ENCODE measurements at places on chromosomes 13 and 19.

DNA sequence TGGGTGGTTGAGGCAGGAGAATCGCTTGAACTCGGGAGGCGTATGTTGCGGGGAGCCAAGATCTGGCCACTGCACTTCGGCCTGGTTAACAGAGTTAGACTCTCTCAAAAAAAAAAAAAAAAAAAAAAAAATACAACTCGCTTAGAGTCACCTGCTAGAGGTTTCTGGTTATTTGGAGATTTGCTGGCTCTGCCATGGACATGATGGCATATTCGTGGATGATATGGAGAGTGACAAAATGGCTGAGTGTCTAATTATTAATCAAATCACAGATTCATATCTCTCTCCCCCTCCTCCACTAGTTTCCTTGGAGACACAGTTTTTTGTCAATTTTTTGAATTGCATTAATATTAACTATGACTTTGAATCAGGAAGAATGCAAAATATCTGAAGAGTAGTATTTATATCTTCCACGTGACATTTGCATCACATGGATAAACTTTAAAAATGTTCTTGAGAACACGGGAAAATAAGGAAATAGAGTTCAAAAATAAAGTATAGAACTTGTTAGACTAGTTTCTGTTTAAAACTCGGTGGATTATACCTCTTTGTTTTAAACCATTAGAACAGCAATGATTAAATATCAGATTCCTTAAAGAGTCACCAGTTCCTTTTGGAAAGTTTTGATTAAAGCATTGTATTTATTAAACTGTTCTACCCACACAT lies 47.8 kb downstream of the KLF5 start:
- ATAC-seq, result no peak

- no peak for ATAC-seq
Observed at GRCh38 chr19:15300533-15301197, 31.7 kb downstream of the BRD4 start.

GRCh38 chr13:21124852-21125251 lies 51.5 kb downstream of the SKA3 start:
- no peak for ATAC-seq

DNA sequence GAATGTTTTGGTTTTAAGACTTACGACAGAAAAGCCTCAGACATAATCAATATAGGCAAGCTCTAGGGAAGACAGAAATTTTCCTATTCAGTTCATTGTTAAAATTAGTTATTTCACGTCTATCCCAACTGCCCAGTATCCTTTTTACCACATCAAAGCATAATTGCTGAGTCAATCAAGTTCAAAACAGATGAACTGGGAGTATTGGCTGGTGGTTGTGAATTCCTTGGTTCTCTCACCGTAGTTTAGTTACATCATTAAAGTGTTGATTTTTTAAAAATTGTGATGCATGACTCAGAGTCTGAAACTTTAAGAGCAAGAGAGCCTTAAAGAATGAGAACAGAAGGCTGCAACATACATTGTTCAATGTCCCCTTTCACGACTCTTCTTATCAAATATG lies 143.3 kb upstream of the FREM2 start:
- ATAC-seq, result no peak

- no peak for ATAC-seq
Observed at GRCh38 chr13:43472980-43473379, 313.8 kb downstream of the ENOX1 start.

GRCh38 chr13:44347301-44347700 lies 26.3 kb upstream of the SERP2 start:
- no peak for ATAC-seq

DNA sequence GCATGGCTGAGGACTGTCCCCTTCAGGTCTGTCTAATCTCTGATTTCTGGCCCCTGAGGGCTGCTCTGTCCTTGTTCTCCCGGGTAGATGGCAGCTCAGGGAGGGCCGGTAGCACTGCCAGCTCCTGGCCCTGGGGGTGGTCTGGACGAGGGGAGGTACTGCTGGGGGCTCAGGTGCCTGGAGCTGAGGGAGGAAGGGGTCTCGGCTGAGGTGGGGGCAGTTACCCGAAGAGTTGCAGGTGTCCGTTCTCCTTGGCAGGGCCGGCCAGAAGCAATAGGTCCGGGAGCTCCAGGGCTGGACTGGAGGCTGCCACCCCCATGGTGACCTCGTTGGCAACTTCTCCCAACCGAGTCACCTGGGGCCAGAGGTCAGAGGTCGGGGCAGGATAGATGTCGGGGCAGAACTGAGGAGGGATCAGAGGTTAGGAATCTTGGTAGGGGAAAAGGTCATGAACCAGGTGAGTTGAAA lies 1.2 kb upstream of the EMC10 start:
- ATAC-seq, result no peak

DNA sequence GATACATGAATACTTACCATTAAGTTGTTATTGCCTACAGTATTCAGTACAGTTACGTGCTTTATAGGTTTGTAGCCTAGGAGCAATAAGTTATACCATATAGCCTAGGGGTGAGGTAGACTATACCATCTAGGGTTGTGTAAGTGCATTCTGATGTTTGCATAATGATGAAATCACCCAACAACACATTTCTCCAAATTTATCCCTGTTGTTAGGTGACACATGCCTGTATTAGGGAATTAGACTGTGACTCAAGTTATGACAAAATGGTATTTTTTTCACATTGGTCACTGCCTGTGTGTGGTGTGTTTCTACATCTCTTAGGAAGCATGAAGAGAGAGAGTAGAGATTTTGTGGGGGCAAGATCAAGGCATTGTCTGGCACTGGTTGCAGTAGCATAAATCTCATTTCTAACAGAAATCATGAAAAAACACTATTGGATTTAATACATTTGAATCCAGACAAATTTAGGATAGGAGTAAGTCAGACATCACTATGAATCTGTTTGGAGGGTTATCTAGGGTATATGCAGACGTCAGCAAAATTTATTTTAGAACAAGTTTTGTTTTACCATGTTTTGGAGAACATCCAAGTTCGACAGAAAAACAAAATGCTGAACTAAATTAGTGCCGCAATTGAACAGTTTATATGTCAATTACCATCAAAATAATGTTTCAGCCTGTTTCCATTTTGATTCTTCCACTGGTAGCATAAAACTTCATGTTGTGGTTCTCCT lies 332.1 kb downstream of the LMO7 start:
- ATAC-seq, result no peak

DNA sequence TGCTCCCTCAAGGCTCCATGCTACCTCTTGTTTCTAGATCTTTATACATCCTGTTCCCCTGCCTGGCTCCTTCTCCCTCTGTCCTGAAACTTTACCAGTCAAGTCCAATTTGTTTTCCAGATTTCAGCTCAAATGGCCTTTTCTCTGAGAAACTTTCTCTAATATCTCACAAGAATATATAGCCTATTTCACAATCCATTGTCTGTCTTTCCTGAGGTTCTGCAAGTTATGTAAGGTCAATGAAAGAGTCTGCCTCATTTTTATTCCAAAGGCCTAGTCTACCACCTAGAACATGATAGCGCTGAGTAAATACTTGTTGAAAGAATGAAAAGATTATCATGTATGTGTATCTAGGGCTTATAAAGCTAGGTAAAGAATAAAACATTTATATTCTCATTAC lies 348.8 kb downstream of the SPRY2 start:
- ATAC-seq, result no peak

DNA sequence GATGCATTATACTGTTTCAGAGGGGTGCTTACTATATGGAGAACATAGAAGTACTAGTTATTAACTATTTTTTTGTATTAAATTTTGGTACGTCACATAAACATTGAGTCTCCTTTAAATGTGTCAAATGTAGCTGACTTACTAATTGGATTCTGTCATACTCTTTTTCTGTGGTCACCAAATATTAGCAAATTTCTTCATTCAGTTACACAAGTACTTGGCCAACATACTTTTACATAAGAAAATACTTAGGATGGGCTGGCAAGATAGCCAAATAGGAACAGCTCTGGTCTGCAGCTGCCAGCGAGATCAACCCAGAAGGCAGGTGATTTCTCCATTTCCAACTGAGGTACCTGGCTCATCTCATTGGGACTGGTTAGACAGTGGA lies 19.2 kb downstream of the LPAR6 start:
- ATAC-seq, result no peak

- no peak for ATAC-seq
Observed at GRCh38 chr19:35731779-35732405, 10.4 kb downstream of the IGFLR1 start.

DNA sequence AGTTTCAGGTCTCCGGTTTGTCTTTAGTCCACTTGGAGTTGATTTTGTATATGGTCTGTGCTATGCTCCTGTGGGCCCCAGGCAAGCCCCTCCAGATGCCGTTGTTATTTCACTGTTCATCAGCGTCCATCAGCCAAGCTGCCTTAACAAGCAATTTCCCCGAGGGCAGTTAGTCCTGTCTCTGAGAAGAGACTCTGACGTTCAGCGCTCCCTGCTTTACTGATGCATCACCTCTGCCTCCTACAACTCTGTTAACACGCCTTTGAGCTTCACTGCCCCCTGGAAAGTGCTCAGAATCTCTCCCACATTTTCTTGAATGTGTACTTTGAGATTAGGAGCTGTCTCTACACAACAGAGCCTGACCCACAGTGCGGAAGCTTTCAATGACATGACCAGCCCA lies 41.8 kb upstream of the UBAC2 start:
- ATAC-seq, result no peak

DNA sequence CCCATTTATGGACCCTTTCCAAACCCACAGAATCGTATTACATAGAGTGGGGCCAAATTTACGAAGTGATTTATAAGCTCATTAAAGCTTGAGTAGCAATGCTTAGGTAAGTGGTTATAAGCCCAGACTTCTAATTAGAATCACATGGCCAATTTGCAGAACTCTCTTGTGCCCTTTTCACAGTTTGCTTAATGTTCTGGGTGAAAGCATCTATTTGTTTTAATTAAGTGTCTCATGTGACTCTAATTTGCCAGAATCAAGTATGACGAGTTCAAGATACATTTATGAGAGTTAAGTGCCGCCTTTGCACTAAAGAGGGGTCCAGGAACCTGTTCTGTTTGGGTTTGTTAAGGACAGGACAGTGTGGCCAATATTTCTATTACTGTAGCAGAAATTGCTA lies 46.0 kb upstream of the ZNF681 start:
- ATAC-seq, result no peak

- ATAC-seq, result peak; percentile 26
Observed at GRCh38 chr19:14116918-14117578, 514 bp downstream of the PRKACA start.

GRCh38 chr13:113886561-113887112 lies 22.8 kb upstream of the GAS6 start:
- ATAC-seq, result no peak

DNA sequence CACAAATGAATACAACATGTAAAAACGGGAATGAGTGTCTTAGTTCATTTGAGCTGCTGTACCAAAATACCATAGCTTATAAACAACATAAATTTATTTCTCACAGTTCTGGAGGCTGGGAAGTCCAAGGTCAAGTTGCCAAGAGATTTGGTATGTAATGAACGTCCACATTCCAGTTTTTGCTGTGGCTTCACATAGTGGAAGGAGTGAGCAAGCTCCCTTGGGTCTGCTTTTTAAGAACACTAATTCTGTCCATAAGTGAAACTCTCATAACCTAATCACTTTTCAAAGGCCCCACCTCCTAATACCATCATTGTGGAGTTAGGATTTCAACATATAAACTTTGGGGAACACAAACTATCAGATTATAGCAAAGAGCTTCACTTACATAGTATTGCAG lies 1189.6 kb downstream of the PCDH9 start:
- no peak for ATAC-seq

GRCh38 chr13:113907635-113908617 lies 44.0 kb upstream of the GAS6 start:
- ATAC-seq, result no peak

- ATAC-seq, result no peak
Observed at GRCh38 chr13:26425443-26426358, 131.8 kb upstream of the WASF3 start.

- no peak for ATAC-seq
Observed at GRCh38 chr19:39167461-39168257, 29.1 kb upstream of the NCCRP1 start.

DNA sequence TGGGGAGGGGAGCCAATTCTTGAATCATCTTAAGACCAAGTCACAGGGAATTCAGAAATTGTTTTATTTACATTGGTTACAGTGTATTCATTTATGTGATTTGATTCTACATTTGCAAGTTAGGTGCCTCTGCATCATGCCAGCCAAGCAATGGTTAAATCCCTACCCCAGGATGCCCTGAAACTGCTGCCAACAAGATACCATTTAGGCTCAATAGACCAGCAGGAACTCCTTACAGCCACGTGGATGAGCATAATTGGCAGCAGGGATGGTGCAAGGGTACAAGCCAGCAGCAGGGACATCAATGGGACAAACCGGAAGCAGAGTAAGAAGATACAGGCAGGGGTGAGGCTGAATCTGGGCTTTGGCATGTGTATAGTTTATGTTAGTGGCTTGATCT lies 72.4 kb upstream of the NBEA start:
- ATAC-seq, result no peak

DNA sequence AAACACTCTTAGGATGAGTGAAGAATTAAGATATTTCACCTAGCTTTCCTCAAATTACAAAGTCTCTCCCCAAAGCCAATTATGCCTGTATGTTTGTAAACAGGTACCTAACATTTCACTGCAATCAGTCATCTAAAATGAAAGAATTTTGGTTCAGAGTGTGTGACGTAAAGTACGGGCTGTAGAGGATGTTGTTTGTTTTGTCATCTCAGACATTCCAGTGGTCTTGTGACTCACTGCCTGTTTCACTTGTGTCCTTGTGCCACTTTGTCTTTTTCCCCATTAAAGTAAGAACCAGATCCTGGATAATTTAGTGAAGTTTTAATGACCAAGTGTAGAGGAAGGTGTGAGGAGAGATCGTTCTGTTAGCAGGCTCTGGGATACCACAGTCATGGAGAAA lies 28.6 kb upstream of the EID2 start:
- ATAC-seq, result no peak

GRCh38 chr13:100138859-100139491 lies 50.1 kb downstream of the PCCA start:
- no peak for ATAC-seq

DNA sequence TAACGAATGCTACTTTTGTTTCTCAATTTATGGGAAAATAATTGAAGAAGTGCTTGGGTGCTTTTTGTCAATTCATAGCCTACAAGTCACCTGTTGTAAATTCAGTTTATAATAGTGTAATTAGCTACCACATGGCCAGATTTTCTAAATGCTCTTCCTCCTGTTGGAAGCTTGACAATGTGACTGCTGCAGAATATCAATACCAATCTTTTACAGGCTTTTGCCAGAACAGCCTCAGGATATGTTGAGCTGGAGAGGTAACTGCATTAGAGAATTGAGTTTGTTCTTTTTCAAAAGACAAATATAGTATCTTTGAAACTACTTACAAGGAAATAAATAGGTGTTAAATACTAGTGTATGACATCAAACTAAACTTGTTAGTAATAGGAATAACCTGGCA lies 277.8 kb downstream of the POU4F1 start:
- ATAC-seq, result no peak

- ATAC-seq, result no peak
Observed at GRCh38 chr13:24166561-24166960, 6.0 kb downstream of the SPATA13 start.

DNA sequence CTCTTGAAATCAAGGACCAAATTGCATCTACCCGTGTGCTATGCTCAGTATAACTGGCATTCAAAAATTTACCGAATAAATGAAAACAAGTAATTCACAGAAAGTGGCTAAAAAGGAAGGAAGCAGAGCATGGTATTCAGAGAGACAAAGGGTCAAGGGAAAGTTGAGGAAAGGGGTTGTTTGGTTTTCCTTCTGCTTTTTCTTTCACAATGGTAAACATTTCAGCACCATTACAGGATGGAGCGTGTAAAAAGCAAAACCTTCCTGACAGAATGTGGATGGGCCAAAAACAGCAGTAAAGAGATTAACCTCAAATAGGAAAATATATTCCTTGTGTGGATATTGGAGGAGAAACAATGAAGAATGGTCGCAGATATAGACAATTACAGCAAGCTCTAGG lies 14.8 kb downstream of the DIAPH3 start:
- ATAC-seq, result no peak

Measured in stimulated activated memory B cell treated with anti-CD40 and anti-IgM and Interleukin-4, amounts not matched to agents 10 μg/mL and 1 μg/mL and 100 μg/mL, for 72 hours (primary cell).